Naive thymus-derived CD4-positive, alpha-beta T cell (primary cell): ENCODE measurements at places on chromosomes 12 and 14. TPM values are rescaled to one million over a fixed set of nuclear protein-coding genes. Genes with fewer than 3 reads are reported as not detected.

- no peaks in the 10 kb centered on the region for H3K27me3 ChIP-seq
- H3K4me1 ChIP-seq = no peaks in the 10 kb centered on the region
- no peak overlapping the region for H3K4me3 ChIP-seq
- no peak for DNase-seq
- no peaks in the 10 kb centered on the region for H3K36me3 ChIP-seq
- H3K27ac ChIP-seq = no peak overlapping the region
Observed at GRCh38 chr12:76652402-76652801, 92.8 kb upstream of the OSBPL8 start.

DNA sequence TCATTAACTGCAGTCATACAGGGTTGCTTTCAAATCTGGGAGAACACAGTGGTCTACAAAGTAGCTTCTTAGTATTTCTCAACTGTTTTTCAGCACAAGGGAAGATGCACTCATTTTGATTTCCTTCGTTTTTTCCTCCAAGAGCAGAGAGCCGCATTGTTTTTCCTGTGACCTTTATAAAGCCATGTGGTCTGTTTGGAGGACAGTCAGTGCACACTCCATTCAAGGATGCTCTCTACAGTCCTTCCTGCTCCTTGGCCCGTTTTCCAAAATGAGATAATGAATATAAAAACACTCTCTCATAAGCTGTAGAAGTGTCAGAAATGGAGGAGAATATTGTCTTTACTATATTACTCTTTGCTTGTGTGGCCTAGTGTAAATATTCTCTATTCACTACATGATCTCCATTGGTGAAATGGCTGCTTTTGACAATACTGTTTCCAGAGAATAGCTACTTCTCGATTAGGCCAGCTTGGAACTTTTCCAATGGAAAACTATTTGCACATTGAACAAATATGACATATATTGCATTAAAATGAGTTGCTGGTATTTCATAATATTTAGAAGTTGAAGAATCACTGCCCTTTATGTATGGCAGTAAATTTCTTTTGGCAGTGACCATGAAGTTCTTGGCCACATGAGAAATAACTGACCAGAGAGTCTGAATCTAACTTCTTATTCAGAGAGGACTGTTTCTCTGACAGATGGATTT, 393.1 kb upstream of the RGS6 start:
- H3K27ac ChIP-seq = no peak overlapping the region
- DNase-seq = no peak
- H3K36me3 ChIP-seq = no peaks in the 10 kb centered on the region
- H3K4me3 ChIP-seq = no peak overlapping the region

DNA sequence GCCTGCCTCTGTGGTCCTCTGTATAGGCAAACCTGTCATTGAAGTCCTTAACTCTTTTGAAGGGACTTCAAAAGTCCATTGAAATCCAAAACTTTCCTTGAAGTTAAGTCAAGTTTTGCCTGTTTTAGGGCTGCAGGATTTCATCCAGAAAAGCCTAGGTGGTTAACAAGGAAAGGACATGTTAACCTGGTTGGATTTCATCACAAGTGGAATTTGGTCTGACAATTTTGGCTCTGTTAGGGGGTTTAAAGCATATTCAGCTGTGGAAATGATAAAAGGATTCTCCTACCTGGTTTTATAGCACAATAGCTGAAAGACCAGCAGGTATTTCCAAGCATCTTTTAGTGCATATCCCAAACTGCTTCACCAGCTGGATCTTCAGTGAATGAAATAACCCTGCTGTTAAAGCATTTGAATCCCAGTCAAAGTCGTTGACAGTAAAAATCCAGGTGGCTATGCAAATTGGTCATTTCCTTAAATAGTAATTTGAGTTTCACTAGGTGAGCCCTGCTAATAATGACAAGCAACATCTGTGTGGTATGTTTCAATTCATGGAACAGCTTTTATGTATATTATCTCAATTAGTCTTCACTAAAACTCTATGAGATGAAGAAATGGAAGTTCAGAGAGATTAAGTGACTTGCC, 400.5 kb downstream of the ETNK1 start:
- H3K4me3 ChIP-seq = no peak overlapping the region
- no peaks in the 10 kb centered on the region for H3K27me3 ChIP-seq
- no peaks in the 10 kb centered on the region for H3K36me3 ChIP-seq
- H3K4me1 ChIP-seq = no peaks in the 10 kb centered on the region
- DNase-seq = no peak
- no peak overlapping the region for H3K27ac ChIP-seq

- H3K4me3 ChIP-seq = no peak overlapping the region
- H3K36me3 ChIP-seq = no peaks in the 10 kb centered on the region
- peaks cover 10% of the 10 kb centered on the region for H3K4me1 ChIP-seq
- peak; percentile 73 for DNase-seq
- no peaks in the 10 kb centered on the region for H3K27me3 ChIP-seq
Observed at GRCh38 chr12:47767216-47767724, 5.8 kb upstream of the SLC48A1 start.

- H3K4me1 ChIP-seq = no peaks in the 10 kb centered on the region
- H3K36me3 ChIP-seq = no peaks in the 10 kb centered on the region
- H3K27me3 ChIP-seq = no peaks in the 10 kb centered on the region
- no peak overlapping the region for H3K27ac ChIP-seq
Observed at GRCh38 chr12:100862676-100863075, 68.1 kb downstream of the ANO4 start.

GRCh38 chr14:25431211-25432076, 381.5 kb upstream of the STXBP6 start:
- H3K27me3 ChIP-seq = no peaks in the 10 kb centered on the region
- H3K4me1 ChIP-seq = no peaks in the 10 kb centered on the region
- H3K36me3 ChIP-seq = no peaks in the 10 kb centered on the region
- no peak overlapping the region for H3K27ac ChIP-seq
- DNase-seq = no peak

GRCh38 chr12:119328111-119328510, 6.4 kb upstream of the CCDC60 start:
- DNase-seq = no peak
- H3K36me3 ChIP-seq = no peaks in the 10 kb centered on the region
- H3K27ac ChIP-seq = no peak overlapping the region
- H3K4me1 ChIP-seq = no peaks in the 10 kb centered on the region

- no peaks in the 10 kb centered on the region for H3K27me3 ChIP-seq
- H3K36me3 ChIP-seq = no peaks in the 10 kb centered on the region
- no peak overlapping the region for H3K4me3 ChIP-seq
- DNase-seq = peak; percentile 51
Observed at GRCh38 chr14:52961060-52961639, 10.3 kb upstream of the FERMT2 start.

GRCh38 chr12:124405592-124405991, 110.7 kb downstream of the RFLNA start:
- H3K36me3 ChIP-seq = no peaks in the 10 kb centered on the region
- no peaks in the 10 kb centered on the region for H3K4me1 ChIP-seq
- no peak for DNase-seq
- H3K27ac ChIP-seq = no peak overlapping the region
- H3K4me3 ChIP-seq = no peak overlapping the region
- no peaks in the 10 kb centered on the region for H3K27me3 ChIP-seq

DNA sequence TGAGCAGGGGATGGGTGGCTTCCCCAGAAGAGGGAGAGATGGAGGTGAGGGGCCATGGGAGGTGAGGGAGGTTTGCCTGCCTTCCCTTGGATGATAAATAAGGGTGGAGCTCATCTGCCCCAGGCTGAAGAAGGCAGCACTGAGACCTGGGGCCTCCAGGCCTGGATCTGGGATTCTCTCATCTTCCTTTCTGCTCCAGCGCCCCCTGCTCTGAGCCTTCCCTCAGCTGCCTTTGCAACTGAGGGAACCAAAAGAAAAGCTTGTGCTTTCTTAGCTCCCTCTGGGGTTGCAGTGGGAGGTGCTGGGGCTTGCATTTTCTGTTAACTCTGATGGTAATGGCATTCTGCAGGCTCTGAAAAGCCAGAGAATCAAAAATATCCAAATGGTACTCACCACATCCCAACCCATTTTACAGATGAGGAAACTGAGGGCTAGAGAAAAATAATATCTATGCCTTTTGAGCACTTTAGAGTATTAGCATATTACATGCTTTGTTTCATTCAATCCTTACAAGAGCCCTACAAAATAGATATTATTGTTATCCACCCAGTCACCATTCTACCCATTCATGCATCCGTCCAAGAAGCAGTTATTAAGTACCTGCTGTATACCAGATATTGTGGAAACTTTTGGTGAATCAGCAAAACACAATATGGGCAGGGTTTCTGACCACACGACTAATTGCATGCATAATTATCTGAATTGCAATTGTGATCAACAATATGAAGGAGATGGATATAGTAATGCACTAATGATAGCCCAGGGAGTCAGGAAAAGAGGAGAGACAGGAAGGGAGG, 102.2 kb downstream of the WSCD2 start:
- H3K4me3 ChIP-seq = no peak overlapping the region
- H3K36me3 ChIP-seq = no peaks in the 10 kb centered on the region
- H3K4me1 ChIP-seq = no peaks in the 10 kb centered on the region
- DNase-seq = no peak
- no peak overlapping the region for H3K27ac ChIP-seq

DNA sequence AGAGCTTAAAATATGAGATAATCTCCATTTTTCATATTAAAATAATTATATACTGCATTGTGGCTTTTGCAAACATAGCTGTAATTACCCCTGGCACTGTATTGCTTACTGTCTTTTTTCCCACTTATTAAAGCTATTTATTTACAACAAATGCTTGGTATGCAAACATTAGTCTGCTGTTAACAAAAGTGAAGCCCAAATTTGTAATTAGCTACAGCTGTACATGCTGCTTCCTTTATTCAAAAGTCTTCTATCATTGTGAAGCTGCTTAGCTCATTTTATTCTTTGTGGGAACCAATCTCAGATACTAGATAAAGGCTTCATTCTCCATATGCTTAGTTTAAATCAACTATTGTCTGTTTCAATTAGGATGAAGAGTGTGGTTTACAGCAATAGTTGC, 425.8 kb upstream of the FOXG1 start:
- DNase-seq = no peak
- no peaks in the 10 kb centered on the region for H3K36me3 ChIP-seq
- no peaks in the 10 kb centered on the region for H3K27me3 ChIP-seq
- H3K4me1 ChIP-seq = no peaks in the 10 kb centered on the region

DNA sequence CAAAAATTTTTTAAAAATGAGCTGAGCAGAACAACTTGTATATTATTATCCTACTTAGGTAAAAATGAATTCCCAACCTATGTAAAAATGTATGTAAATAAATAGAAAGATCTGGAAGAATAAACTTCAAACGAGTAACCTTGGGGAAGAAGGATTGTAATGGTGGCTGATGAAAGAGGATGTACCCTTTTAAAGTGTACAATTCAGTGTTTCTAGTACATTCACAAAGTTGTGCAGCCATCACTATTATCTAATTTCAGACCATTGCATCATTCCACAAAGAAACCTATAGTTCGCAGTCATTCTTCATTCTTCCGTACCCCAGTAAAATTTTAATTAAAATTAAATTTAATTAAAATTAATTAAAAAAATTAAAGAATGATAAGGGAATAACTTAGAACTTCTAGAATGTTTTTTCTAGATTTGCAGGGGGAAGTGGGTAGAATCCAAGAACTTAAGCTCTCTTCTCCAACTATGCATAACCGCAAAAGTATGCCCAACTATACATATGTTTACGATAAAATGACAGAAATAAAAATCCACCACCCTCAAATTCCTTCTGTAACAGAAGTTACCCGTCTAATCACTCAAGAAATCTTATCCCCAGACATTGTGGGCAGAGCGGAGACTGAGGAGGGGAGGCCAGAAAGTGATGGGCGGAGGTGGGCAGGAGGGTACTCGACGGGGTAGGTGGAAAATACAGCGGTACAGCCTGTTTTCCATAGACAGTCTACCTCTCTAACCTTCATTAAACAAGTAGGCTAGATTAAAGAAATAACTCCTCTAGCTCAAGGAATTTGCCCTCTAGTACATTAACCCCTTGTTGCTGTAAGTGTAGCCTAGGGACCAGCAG, 921 bp downstream of the DEPDC4 start:
- no peaks in the 10 kb centered on the region for H3K27me3 ChIP-seq
- DNase-seq = peak; percentile 3
- H3K36me3 ChIP-seq = peaks cover 6% of the 10 kb centered on the region
- H3K4me1 ChIP-seq = peaks cover 19% of the 10 kb centered on the region
- H3K27ac ChIP-seq = peak overlapping the region; percentile 96

DNA sequence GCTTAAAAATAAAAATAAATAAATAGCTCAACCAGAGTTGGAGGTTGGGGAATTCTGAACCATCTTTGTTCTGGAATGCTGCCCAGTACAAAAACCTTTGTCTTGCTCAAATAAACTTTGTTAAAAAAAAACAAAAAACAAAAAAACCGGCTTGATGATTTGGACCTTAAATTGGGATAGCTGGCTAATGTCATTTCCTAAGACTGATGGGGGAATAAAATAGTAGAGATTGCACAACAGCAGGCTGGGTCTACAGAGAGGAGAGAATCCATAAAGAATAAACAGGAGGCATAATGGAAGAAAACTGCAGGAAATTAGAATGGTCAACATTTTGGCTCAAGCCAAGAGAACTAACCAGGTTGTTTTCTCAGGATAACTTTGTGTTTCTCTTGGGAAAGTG, 370.9 kb downstream of the AEBP2 start:
- no peaks in the 10 kb centered on the region for H3K36me3 ChIP-seq
- no peak overlapping the region for H3K27ac ChIP-seq
- H3K27me3 ChIP-seq = no peaks in the 10 kb centered on the region

- H3K27ac ChIP-seq = peak overlapping the region; percentile 76
- peaks cover 15% of the 10 kb centered on the region for H3K36me3 ChIP-seq
Observed at GRCh38 chr12:57063991-57064685, 14.2 kb upstream of the MYO1A start.

DNA sequence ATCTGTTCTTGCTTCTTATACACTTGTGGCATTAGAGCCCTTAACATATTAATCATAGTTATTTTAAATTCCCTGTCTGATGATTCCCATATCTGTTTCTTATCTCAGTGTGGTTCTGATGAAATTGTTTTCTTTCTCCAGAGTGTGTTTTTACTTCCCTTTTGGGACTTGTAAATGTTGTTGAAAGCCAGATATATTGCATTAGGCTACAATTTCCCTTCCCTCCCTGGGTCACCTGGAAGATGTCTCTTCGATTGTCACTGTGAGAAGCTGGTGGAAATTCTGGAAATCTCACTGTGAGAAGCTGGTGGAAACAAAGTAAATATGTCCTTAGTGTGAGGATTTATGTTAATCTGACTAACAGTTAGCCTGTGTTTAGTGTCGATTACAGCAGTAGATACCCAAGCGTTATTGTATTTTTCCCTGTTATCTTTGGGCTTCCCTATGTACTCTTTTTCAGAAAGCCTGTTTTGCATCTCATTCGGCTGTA, 717.3 kb downstream of the TRHDE start:
- DNase-seq = no peak
- no peak overlapping the region for H3K27ac ChIP-seq
- H3K4me1 ChIP-seq = no peaks in the 10 kb centered on the region
- no peaks in the 10 kb centered on the region for H3K36me3 ChIP-seq
- no peaks in the 10 kb centered on the region for H3K27me3 ChIP-seq

Gene KCNJ8
- total RNA-seq = not detected in 2 replicates

Gene RPL10L
- total RNA-seq = not detected

Gene NAV3
- total RNA-seq = not detected

Gene NGB
- total RNA-seq = not detected

Gene PHETA1
- 6.8 TPM for total RNA-seq

Gene CIROP
- not detected in 2 replicates for total RNA-seq

Gene GAPDH
- total RNA-seq = 330 TPM

Gene PIANP
- total RNA-seq = 1.1 TPM

Gene FOXN4
- not detected for total RNA-seq
